ENCODE measurements at places on chromosomes 2 and 18.

DNA sequence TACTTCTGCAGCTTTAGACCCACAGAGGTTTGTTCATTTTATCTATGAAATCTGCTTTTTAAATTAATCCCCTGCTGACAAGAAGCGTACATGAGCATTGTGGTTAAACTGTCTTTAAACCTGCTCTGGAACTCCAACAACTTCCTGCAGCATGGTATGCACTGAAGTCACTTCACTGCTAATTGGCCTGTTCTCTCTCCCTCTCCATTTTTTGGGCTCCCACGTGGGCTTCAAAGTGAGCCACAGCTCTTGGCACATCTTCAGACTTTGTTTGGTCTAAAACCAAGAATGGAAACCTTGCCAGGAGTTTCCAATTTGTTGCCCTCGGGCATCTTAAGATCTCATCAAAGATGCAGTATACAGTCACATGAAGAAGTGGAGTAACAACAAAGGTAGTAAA, 311.4 kb downstream of the LRRTM1 start:
- DNase-seq: no peak

DNA sequence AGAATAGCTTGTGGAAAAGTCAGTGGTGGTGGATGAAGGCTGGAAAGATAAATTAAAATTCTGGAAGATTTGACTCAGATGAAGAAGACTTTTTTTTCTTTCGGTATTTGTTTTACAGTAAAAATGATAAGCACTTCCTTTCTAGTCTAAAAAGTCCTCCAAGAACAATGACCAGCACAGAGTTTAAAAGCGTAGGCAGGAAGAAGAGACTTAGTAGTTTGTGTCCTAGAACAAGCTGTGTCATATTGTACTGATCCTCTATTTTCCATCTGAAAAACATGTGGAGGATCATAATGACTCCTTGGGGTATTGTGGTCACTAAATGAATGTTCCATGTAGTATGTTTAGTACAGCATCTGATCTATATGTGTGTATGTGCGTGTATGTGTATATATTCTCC, 132.4 kb upstream of the FSHR start:
- no peak for DNase-seq

- DNase-seq: no peak
Observed at GRCh38 chr18:7523772-7524171, 43.3 kb upstream of the PTPRM start.

GRCh38 chr2:31266804-31267203, 32.9 kb downstream of the EHD3 start:
- no peak for DNase-seq

- peak; percentile 74 for DNase-seq
Observed at GRCh38 chr2:69089998-69090397, 77.0 kb downstream of the ANTXR1 start.

- no peak for DNase-seq
Observed at GRCh38 chr2:181779288-181780021, 99.1 kb upstream of the NEUROD1 start.

DNA sequence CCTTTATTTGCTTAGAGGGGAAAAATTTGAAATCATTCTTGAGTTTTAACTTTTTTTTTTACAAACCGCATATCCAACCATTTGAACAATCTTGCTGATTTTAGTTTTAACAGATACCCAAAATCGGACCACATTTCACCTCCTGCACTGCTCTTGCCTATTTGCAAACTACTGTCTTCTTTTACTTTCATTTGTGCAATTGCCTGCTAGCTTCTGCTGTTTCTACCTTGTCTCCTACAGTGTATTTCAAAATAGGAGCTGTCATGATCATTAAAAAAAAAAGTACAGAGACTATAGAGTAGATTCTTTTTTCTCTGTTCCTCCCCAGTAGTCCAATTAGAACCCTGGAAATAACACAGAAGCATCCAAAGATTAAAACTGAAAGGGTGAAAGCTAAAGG, 1081.2 kb downstream of the SOCS6 start:
- no peak for DNase-seq

GRCh38 chr2:187612857-187613256, 58.6 kb upstream of the TFPI start:
- no peak for DNase-seq

- peak; percentile 24 for DNase-seq
Observed at GRCh38 chr2:196798980-196799379, 503 bp downstream of the GTF3C3 start.

DNA sequence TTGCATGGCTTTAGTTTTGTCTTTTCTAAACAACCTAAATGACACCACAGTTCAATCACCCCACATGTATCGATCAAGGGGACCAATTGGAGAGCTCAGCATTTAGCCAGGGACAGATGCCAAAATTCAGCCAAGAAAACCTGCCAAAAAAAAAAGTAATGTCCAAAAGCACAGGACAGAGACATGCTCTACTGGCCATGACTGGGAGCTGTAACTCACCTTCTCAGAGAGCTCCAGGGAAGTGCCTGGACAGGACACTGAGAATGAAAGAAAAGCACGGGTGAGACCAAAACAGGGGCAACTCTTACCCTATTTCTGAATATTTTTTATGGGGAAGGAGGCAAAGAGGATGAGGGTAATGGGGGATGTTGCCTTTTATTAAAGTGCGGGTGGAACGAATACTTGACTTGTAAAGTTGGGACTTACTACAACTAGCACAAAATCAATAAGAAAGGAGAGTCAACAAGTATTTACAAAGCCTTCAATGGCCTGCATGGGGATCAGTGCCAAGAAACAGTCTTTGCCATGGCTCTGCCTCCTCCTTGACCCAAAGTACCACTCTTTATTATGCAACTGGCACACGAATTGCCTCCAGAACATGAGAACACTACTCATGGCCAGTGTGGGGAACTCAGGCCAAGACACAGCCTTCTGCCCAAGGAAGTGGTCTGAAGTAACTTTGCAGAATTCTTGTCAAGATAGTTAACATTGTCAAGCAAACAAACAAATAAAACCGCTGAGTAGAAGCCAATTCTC, 72.9 kb upstream of the HK2 start:
- peak; percentile 80 for DNase-seq

DNA sequence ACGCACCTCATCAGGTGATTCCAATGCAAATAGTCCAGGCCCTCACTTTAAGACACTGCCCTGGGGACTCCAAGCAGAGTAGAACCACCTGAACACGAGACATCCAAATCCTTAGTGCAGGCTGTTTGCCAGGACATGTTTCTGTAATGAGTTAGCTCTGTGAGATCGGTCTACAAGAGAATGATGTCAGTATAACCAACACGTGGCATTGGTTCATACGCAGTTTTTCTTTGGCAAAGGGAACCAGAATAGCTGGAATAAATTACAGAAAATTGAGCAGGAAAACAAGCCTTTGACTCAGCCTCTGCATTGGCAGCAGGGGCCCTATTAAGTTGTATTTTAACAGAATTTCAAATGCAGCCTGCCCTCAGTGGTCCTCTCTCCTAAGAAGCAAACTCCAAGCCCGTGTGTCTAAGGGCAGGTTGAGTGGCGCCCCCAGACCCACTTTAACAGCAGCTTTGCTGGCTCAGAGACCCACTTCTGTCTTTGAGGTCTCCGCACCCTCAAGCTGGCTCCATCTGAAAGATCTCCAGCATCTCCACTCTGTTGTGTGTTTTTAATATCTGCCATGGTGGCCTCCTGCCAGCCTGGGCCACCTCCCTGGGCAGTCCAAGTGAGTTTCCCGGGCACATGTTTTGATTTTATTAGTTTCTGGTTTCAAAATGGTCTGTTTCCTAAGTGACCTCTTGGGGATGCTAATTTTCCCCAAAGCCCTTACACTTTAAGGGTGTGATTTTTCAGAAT, 61.3 kb downstream of the ALPK2 start:
- no peak for DNase-seq

- DNase-seq: peak; percentile 44
Observed at GRCh38 chr2:98489486-98489885, 44.8 kb downstream of the INPP4A start.

DNA sequence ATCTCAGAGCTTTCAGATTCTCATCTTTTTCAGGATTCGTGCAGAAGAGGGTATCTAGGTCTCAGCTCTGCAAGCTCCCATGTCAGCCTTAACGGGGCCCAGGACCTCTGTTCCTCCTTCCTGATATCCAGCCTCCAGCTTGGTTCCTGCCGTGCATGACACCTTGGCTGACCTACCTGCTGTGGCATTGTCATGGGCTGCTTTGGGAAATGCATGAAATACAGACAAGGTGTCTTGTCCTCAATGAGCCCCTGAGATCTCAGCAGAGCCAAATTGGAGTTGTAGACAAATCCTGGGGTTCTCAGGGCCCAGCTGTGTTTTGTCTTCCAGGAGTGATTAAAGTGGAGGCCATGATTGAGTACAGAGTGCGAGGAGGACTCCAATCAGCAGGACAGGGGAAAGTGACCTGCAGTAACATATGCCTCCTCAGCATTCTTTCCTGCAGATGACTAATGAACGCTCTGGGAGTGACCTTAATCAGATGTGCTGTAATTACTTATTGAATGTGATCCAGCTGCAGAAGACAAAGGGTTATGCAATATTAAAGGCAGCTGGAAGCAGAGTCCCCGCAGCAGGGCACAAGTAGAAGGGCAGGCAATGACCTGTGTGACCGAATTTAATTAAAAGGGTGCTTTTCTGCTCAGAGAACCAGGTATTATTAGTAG, 141.1 kb downstream of the CCBE1 start:
- DNase-seq: no peak

GRCh38 chr2:27263287-27264252, 723 bp upstream of the SLC30A3 start:
- no peak for DNase-seq

DNA sequence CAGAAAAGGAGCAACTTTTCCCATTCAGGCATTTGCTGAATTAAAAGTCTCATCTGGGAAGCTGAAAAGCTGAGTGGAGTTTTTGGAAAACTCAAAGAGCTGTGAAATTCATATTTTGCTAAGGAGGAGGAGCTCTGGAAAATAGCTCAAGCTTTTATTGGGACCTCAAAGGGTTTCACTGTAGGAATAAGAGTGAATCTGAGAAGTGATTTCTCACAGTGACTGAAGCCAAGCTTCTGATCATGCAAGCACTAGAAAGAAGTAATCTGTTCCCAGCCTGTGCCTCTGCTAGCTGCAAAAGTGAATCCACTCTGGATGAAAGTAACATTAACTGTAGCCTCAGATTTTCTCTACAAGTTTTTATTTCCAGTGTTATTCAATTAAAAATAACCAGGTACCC, 283.3 kb downstream of the PTPRM start:
- no peak for DNase-seq

- peak; percentile 41 for DNase-seq
Observed at GRCh38 chr2:113203217-113203530, 29.4 kb downstream of the PSD4 start.

DNA sequence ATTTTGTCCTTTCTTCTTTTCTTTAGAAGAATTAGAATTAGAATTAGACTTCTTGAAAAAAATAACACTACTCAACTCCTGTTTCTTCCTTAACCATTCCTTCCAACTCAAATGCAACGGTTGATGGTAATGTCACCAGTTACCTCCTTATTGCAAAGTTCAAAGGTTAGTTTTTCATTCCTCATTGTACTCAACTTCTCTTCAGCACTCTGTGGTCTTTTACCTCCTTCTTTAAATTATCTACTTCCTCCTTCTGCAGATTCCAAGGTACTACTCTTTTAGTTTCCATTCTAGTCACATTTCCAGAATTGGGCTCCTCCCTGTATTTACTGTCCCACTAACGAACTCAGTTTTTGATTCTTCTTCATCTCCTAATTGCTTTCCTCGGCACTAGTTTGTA, 700.7 kb downstream of the SATB2 start:
- DNase-seq: no peak

DNA sequence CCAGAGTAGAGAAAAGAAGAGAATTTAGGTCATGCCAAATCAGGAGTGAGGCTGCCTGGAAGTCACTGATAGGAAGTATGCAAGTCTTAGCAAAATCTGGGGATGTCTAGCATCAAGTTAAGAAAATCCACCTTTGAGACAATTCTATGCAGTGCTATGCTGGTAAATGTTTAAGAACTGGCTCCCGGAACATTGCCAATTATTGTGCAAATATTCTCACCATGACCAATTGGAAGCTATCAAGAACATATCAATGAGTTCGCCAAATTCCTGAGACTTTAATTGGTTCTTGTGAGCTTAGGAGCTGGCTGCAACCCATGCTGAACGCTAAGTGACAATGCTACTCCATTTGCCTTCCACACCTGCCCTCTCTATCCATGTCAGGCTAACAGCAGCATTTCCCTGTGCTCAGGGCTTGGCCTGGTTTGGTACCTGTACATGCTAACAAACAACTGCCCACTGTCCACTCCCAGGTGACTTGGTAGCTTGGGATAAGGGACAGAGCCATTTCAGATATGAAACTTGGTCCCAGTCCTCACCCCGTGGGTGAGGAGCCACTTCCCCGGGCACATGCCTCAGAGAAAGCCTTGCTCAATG, 172.9 kb upstream of the KLHL29 start:
- no peak for DNase-seq

DNA sequence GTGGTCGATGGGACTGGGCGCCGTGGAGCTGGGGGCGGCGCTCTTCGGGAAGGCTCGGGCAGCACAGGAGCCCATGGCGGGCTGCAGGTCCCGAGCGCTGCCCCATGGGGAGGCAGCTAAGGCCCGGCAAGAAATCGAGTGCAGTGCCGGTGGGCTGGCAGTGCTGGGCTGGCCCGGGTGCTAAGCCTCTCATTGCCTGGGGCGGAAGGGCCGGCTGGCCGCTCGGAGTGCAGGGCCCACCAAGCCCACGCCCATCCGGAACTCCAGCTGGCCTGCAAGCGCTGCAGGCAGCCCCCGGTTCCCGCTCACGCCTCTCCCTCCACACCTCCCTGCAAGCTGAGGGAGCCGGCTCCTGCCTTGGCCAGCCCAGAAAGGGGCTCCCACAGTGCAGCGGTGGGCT, 748.4 kb upstream of the NRXN1 start:
- DNase-seq: no peak

DNA sequence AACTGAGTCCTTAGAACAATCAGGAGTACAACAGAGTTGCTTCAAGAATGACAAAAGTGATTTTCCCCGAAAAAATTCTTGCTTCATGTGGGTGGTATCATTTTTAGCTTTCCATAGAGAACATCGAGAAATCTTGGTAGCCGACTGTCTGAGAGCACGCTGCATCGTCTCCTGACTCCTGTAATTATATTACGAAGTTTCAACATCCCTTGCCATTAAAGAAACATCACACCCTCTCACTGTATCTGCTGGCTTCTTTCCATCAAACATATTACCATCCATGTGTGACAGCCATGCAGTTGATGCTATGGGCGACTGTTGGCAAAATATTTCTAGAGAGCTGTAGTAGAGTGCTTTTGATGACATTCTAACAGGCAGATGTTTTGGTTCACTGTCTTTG, 311.2 kb downstream of the CMPK2 start:
- DNase-seq: no peak

DNA sequence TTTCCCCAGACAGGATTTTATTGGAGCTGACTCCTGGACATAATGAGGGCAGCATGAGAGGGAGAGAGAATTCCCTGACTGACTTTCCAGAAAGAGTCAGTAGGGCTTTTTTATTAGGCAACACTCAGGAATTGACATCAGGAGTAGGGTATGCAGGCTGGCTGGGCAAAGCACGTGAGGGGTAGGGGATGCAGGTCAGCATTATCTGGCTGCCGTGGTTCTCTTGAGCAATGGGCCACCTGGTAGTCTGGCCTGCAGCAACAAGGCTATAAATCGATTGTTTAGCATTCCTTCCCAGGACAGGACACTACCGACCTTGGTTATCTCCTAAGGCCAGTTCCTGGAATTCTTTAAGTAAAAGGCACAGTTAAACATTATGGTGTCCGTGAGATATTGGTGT, 160.8 kb upstream of the AGAP1 start:
- DNase-seq: no peak
